ENCODE measurements at places on chromosomes 1 and 21. TPM values are rescaled to one million over a fixed set of nuclear protein-coding genes. Genes with fewer than 3 reads are reported as not detected.

The SH3D21 gene
- total RNA-seq = 2.3 TPM

DNA sequence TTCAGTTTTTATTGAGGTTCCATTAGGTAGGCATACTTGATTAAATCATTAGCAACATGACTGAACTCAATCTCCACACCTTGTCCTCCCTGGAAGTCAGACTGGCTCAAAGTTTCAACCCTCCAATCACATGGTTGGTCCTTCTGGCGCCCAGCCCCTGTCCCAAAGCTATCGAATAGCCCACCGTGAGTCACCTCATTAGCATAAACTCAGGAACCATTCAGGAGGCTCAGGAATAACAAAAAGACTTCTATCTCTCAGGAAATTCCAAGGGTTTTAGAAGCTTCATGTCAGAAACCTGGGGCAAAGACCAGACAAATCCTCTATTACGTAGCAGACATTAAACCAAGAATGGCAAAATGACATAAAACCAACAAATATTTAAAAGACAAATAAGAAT is 78.6 kb downstream of the RGS2 start:
- no peak for DNase-seq

DNA sequence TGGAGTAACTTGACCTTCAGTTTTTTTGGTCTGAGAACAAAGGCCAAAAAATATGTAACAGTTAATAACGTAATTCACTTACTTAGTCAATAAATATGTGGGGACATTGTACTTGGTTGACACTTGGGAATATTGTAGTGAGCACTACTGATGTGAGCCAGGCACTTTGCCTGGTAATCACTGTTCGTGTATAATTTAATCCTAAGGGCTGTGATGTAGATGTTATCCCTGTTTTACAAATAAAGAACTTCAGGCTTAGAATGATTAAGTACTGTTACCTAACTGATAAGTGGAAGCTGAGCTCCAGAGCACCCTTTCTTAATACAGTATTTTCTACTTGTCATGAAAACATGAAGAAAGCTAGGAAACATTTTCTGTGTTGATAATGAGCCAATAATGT is 28.0 kb downstream of the PTBP2 start:
- DNase-seq = peak; percentile 22

DNA sequence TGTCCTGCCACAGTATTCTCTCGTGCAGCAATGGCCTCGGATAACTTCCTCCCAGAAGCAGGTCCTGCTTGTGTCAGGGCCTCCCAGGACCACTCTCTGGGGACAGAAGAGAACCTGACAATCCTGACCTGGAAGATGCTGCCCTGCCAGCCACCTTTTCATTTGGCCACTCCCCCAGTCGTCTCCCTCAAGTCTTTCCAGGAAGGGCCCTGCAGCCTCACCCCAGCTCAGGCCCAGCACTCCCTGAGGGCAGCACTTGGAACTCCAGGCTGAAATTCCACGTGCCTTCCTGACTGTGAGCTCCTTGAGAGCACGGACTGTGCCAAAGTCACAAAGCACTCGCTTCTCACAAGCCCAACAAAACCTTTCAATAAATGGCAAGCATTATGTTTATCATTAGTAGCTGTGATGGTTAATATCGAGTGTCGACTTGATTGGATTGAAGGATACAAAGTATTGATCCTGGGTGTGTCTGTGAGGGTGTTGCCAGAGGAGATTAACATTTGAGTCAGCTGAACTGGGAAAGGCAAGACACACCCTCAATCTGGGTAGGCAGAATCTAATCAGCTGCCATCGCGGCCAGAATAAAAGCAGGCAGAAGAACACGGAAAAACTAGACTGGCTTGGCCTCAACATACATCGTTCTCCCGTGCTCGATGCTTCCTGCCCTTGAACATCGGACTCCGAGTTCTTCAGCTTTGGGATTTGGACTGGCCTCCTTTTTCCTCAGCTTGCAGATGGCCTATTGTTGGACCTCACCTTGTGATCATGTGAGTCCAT is 2.3 kb upstream of the CLEC20A start:
- no peak for DNase-seq

GRCh38 chr21:14591377-14591776 is 45.3 kb upstream of the SAMSN1 start:
- no peak for DNase-seq
